ENCODE measurements at places on chromosomes 2 and 18. TPM values are rescaled to one million over a fixed set of nuclear protein-coding genes. Genes with fewer than 3 reads are reported as not detected.

DNA sequence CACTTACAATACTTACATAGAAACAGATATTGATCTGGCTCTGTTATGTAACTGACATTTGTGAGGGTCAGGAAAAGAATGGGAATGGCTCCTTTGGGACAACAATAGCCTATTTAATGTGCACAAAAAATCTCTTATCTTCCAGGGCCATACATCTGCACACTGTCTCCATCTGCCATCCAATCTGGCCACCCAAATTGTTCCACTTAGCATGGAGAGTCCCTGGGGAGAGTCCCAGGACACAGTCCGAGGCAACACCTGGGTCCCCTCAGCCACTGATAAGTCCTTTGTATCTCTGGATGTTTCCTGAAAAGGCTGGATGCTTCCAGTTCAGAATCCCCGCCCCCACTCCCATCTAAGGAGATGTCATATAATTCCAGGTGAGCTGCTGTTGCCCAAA, 274.2 kb upstream of the NCKAP5 start:
- no peak for DNase-seq

GRCh38 chr2:36657703-36658102, 38.8 kb upstream of the VIT start:
- DNase-seq, result no peak

- no peak for DNase-seq
Measured at GRCh38 chr2:113021312-113021711, 16.1 kb downstream of the IL36A start.

Gene ANKRD29
- total RNA-seq, result not detected

Gene POTEJ
- total RNA-seq, result not detected

Gene AQP12B
- total RNA-seq, result not detected

DNA sequence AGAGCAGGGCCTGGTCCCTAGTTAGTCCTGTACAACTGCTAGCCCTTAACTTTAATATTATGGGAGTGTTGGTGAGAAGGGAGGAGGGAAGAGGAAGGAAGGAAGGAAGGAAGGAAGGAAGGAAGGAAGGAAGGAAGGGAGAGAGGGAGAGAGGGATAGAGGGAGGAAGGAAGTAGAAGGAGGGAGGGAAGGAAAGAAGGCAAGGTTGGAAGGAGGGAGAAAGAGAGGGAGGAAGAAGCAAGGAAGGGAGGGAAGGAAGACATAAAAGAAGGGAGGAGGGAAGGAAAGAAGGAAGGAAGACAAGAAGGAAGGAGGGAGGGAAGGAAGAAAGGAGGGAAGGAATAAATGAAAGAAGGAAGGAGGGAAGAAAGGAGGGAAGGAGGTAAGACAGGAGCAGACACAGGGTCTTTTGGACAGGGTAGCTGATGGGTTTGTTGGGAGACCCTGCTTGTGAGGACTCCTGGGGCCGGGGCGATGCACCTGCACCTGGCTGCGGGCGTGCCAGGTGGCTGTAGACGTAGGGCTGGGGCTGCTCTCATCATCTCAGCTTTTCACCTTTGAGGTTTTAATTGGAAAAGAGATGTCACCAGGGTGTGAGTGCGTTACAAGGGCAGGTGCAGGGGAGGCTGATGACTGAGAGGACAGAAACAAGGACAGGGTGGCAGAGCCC, 5.9 kb upstream of the POMC start:
- no peak for DNase-seq

DNA sequence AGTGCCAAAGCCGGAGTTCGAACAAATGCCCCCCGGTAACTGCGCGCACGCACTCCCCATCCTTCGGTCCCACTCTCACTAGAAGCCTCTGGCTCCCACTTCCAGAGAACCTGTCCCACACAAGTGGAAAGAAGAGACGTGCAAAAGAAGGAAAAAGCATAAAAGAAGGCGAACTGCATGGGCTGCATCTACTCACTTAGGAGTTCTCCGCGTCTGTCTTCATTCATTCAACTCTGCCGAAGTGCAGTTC, 312 bp downstream of the NR4A2 start:
- DNase-seq, result no peak

GRCh38 chr2:78644854-78645253, 380.6 kb upstream of the REG3G start:
- DNase-seq, result no peak

DNA sequence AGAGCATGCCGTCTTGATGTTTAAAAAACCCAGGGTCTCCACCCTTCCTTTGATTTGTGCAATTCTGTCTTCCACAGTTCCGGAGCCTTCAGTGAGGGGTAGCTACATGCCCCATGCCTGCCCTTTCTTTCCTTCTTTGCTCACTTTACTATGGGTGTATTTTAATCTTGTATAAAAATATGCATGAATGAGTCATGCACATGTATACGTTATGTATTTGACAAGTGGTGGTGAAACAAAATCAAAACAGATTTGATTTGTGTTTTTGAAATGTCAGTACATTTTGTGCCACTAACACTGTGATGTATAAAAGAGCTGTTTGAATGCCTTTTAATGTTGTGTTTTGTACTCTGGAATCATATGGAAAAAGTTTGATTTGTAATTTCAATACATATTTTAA, 126.5 kb downstream of the RNF144A start:
- DNase-seq, result no peak

- no peak for DNase-seq
Measured at GRCh38 chr2:22086726-22087125, 963.0 kb downstream of the TDRD15 start.

GRCh38 chr2:43199492-43200488, 26.6 kb downstream of the ZFP36L2 start:
- DNase-seq, result no peak

- DNase-seq, result no peak
Measured at GRCh38 chr2:17226941-17227490, 291.2 kb downstream of the RAD51AP2 start.

Gene ALPG
- not detected for total RNA-seq

- DNase-seq, result no peak
Measured at GRCh38 chr2:55130849-55131248, 80.6 kb upstream of the RTN4 start.

GRCh38 chr2:156704132-156704531, 268.0 kb downstream of the GPD2 start:
- no peak for DNase-seq

- DNase-seq, result no peak
Measured at GRCh38 chr2:66851449-66851872, 416.5 kb downstream of the MEIS1 start.

Gene IL1F10
- not detected for total RNA-seq

Gene PARD3B
- 0.50 TPM for total RNA-seq

DNA sequence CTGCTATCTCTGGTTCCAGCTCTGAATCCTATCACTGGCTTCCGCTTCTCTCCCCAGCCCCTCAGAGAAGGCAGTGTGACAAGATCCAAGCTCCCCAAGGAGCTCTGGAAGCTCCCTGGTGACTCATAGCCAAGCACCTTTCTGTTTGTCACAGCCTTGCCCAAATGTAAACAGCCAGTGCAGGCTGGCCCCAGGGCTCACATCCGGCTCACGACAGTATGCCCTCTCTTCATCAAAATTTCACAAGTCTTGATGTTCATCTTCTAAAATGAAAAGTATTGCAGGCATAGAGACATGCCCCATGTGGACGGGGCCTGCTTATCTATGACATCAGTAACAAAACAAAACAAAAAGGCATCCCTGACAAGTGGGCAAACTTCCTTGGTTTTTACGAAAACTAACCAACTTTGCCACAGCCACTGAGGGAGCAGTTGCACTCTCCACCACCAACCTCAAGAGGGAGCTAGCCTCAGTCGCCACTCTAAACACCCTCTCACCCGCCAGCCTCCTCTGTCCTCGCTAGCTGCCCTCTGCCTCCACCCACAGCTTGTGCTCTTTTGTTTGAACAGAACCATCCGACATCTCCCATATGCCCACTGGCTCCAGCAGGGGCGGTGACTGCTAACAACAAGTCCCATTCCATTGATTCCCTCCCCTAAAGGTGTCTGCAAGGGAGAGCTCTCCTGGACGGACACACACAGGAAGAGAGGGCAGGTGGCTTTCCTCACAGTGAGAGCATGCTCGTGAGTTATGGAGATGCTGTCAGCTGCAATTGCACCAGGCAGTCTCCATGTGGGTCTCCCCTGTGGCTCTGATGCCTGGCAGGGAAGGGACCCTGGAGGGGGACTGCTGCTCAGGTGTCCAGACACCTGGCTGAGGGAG, 71.0 kb upstream of the DAPL1 start:
- no peak for DNase-seq

Gene GLS
- 256 TPM for total RNA-seq
